ENCODE measurements at places on chromosomes 4 and X.
A peak's percentile ranks its signal among the peaks of the same experiment; 100 is the strongest.

DNA sequence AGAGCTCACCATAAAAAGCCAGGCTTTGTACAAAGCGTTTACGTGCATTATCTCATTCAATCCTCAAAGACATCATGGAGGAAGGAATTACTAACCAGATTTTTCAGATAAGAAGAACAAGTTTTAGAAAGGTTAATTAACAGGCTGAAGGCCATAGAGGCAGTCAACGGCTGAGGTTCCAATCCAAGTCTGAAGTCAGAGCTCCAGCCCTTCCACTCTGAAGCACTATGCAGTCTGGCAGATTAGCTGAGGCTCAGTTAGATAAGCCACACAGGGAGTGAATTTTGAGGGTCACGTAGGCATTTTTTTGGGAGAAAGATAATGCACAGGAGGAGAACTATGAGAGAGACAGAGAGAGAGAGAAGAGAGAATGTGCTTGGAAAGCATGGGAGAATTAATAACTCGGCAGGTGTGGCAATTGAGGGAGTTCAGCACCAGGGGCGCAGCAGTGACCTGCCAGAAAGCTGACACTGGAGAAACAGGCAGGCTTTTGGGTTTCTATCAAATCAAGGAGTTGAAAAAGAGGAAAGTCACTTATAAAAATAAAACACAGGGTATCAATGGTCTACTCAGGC lies 116.5 kb upstream of the NAP1L5 start:
- no peak for DNase-seq

DNA sequence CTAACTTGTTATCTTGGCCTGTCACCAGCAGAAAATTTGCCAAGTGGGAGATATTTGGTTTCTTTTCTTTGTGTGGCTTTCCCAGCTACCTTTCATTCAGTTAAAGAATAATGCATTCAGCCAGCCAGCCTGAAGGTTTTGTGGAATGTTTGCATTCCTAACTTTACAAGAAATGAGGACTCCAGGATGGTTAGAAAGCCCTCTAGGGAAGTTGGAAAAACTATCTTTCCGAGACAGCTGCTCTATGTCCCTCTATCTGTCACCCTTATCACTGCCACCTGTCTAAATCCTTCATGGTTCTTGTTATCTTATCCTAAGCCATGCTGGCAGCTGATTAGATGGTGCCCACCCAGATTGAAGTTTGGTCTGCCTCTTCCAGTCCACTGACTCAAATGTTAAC lies 384.2 kb downstream of the SH3BGRL start:
- no peak for DNase-seq

DNA sequence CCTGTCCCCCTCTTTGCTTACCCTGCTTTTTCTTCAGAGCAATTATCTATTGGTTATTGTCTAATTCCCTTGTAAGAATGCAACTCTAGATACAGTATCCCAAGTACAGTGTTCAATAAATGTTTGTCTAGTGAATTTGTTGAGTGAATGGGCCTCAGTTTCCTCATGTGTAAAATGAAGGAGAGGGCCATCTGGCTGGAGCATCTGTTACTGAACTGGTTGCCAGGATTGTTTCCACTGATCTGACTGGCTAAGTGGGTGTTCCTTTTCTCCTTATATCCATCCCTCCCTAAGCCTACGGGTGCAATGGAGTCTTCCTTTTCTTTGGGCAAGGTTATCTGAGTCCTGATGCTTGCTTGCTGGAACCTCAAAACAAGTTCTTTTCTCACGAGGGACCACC lies 185.2 kb upstream of the RPS6KA3 start:
- no peak for DNase-seq

GRCh38 chrX:53312946-53313727 lies 31.8 kb upstream of the IQSEC2 start:
- peak; percentile 40 for DNase-seq

DNA sequence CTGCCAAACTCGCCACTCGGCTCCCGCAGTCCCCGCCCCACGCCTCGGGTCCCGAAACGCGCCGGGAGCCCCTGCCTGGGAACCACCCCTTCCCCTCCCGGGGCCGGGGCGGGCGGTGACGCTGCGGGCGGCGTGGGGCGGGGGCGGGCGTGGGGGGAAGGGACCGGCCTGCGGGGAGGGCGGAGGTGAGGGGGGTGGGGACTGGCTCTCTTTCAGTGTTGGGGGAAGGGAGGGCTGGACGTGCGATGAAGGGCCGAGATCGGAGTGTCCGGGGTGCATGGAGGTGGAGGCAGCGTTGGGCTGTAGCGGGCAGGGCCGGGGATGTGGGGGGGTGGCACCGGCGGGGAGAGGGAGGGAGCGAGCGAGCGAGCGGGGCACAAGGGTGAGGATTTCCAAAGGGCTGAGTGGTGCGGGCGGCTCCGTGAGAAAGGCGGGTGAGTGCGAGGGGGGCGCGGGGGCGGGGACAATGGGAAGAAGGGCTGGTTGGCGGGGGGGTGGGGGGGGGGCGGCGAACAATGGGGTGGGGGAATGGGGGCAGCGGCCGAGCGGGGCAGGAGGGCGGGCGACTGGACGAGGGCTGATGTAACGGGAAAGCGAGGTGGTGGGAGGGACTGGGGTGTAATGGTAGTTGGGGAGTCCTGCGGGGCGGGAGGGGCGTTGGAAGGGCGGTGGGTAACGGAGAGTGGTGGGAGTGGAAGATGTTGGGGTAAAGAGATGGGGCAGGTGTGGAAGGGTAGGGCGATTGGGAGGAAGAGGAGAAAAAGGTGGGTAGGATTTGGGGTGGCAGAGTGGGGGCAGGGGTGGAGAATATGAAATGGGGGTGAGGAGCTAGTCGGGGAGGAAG lies 578 bp downstream of the DCUN1D4 start:
- peak; percentile 60 for DNase-seq

GRCh38 chr4:146654687-146655520 lies 16.2 kb downstream of the POU4F2 start:
- peak; percentile 20 for DNase-seq

DNA sequence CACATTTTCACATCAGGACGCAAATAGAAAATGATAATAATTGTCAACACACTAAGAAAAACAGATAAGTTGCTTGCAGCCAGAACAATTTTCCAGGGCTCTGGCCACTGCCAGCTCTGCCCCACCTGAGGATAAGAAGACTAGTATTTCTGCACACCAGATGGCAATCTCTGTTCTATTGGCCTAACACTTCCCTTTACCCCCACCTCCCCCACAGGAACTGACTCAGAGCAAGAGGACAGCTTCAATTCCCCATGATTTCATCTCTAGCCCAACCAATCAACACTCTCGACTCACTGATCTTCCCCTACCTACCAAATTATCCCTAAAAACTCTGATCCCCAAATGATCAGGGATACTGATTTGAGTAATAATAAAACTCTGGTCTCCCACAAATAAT lies 164.0 kb downstream of the SMARCA1 start:
- DNase-seq, result peak; percentile 4

GRCh38 chr4:2484993-2485392 lies 16.1 kb downstream of the RNF4 start:
- DNase-seq, result peak; percentile 59

- DNase-seq, result no peak
These were observed 24.7 kb upstream of the IL13RA1 start for GRCh38 chrX:118702741-118703140.

- DNase-seq, result no peak
These were observed 95.8 kb downstream of the IQCM start for GRCh38 chr4:149719806-149720205.

GRCh38 chrX:44265559-44265958 lies 77.9 kb downstream of the EFHC2 start:
- no peak for DNase-seq

- DNase-seq, result peak; percentile 81
These were observed 40.2 kb downstream of the KDM5C start for GRCh38 chrX:53184836-53185235.

DNA sequence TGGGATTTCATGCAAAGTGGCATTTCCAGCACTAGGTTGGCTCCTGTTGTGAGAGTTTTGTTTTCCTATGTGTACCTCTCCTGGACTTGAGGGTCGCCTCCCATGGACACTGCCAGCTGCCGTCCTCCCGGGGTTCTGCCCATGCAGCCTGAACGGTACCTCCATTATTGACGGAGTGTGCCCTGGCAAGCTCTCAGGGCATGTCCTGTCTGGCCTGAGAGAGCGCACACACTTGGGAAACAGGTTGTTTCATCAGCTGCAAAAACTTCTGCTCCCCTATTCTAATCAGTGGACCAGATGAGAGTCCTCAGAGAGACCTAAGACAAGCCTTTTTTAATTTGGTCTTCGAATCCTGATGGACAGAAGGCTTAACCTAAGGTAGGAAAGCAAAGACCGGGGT lies 56.6 kb upstream of the HOPX start:
- no peak for DNase-seq

GRCh38 chr4:80183250-80184052 lies 13.9 kb upstream of the PRDM8 start:
- DNase-seq, result no peak

DNA sequence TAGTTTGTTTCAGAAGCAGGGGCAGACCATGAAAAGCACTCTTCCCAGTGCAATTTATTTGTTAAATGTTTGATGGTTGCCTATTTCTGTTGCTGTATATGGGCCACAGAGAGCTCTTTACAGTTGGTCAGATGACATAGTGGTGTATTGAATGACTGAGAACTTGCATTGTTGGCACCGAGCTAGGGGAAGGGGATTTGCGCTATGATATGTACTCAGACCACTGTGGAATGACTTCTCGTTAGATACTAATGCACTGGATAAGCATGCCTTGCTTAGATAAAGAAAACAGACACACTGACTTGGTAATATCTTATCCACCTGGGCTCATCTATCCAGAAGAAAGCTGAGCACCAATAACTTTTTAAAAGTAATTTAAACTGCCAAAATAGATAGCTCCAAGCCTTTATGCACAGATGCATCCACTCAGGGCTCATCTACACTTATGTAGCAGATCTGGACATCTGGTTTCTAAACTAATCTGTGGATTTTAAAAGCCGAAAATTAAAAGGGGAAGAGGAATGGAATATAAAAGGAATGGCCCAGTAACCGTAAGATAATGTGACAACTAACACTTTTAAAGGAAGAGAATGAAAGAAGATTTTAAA lies 132.7 kb downstream of the GATB start:
- DNase-seq, result no peak

DNA sequence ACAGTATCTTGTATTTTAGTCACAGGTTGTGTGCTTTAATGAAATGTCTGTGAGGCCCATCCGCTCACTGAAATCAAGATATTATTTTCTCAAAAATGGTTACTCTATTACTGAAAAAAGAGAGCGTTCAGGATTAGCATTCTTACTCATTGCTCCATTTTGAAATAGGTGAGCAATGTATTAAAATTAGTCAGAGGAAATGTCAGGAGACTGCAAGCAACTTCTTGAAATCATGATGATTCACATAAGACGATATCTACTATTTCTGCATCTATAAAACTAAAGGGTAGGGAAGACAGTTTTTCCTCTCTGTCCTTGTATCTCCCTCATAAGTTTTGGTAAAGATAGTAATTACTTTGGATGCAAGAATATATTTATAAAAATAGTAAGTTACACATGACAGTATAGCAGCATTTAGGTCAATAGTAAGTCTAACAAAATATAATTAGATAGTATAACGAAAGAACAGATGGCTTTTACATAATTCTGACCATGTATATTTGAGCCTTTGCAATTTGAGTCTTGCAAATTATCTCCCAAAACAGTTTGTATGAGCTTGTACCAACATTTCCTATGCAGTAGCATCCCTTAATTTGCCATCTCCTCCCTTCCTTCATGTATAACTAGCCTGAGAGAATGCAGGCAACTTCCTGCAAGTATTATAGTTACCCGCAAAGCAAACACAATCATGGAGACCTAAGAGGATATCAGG lies 937.8 kb downstream of the PCDH7 start:
- no peak for DNase-seq

DNA sequence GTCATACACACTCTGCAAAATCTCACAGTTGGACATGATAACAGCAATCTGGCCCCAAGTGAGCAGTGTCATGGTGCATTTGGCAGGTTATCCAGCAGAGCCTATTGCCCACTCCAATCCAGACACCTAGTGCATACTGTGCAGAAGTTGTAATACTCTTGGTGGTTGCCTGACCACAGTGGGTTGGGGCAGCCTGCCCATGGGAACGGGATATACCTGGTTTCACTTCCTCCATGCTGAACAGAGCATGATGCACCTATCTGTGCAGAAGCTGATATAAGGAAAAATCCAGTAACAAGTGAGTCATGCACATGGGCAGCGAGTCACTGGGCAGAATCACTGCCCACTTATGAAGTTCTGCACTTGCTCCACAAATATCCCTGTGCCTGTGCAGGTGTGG lies 105.3 kb upstream of the IGSF1 start:
- DNase-seq, result no peak

DNA sequence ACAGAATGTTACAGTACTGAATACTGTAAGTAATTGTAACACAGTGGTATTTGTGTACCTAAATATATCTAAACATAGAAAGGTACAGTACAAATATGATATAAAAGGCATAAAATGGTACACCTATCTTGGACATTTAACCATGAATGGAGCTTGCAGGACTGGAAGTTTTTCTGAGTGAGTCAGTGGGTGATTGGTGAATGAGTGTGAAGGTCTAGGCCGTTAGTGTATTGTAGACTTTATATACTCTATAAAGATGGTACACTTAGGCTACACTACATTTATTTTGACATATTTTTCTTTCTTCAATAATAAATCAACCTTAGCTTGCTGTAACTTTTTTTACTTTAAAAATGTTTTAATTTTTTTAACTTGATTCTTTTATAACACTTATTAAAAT lies 422.5 kb upstream of the FSTL5 start:
- no peak for DNase-seq

DNA sequence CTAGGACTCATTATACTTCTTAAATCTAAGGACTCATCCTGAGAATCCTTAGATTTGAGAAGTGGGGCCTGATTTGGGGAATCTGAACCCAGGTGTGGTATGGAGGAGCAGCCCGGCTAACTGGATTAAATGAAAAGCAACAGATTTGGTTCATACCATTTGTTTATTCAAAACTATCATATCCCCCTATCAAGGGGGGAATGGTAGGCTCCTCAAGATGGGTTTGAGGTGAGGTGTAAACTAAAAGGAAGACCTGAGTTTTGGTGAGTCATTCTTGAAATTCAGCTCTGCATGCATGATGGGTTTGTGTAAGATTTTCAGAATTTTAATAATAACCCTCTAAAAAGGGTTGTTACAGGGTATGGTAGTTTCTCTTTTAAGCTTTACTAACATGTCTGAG lies 53.4 kb downstream of the CASP6 start:
- no peak for DNase-seq

DNA sequence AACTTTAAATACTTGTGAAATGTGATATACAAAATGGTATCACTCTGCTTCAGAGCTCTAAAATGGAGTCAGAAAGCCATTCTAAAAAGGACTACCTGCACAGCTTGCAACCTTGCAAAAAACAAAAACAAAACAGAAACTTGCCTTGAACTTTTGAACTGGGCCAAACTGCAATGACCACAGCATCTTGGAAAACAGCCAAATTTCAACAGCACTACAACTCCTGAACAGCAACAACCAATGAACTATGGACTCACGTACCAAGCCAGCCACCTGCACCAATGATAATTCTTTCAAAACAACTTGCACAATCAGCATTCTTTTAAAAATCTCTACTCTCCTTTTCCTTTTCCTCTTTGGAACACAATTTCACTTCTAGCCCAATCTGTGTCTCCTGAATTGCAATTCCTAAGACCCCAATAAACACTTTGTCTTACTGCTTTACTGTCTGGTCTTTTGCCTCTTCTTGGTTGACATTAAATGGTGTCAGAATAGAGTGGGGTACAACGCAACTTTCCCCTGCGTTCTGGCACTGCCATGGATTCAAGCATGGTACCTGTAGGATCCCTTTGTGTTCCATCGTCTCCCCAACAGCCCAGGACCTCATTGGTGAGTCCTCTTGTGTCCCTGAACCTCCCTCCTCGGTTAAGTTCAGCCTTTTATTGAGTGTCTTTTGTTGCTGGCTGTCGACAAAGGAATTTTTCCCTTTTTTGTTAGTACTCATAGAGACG lies 35.7 kb upstream of the FMR1 start:
- no peak for DNase-seq

All from fibroblast of skin of scalp (primary cell).